ENCODE measurements at places on chromosomes 2 and 18. TPM values are rescaled to one million over a fixed set of nuclear protein-coding genes. Genes with fewer than 3 reads are reported as not detected.

CHRNG gene
- polyA plus RNA-seq: not detected

IL1RL2 gene
- polyA plus RNA-seq: not detected

TDRD15 gene
- polyA plus RNA-seq: not detected

CDK5R2 gene
- not detected for polyA plus RNA-seq

POU3F3 gene
- not detected for polyA plus RNA-seq

LINC00305 gene
- not detected for polyA plus RNA-seq

PPP1R1C gene
- polyA plus RNA-seq: not detected

SERPINB5 gene
- not detected for polyA plus RNA-seq

TMEFF2 gene
- polyA plus RNA-seq: not detected

LGALSL gene
- 0.22 TPM for polyA plus RNA-seq

DUSP2 gene
- 48.4 TPM for polyA plus RNA-seq

L3MBTL4 gene
- 1.2 TPM for polyA plus RNA-seq

SOWAHC gene
- 1.1 TPM for polyA plus RNA-seq

ZEB2 gene
- polyA plus RNA-seq: 76.8 TPM

ALPI gene
- not detected for polyA plus RNA-seq

SCYGR4 gene
- polyA plus RNA-seq: not detected

LDLRAD4 gene
- polyA plus RNA-seq: 15.4 TPM

TBC1D8 gene
- 16.1 TPM for polyA plus RNA-seq

UGT1A5 gene
- polyA plus RNA-seq: not detected

HOXD13 gene
- polyA plus RNA-seq: not detected

WDPCP gene
- 3.7 TPM for polyA plus RNA-seq

NDC80 gene
- polyA plus RNA-seq: not detected

NCKAP5 gene
- not detected for polyA plus RNA-seq

RFX8 gene
- polyA plus RNA-seq: not detected

PLB1 gene
- 20.2 TPM for polyA plus RNA-seq

FAM117B gene
- polyA plus RNA-seq: 4.6 TPM

CNRIP1 gene
- 0.09 TPM for polyA plus RNA-seq

RAPGEF4 gene
- polyA plus RNA-seq: not detected

ERFE gene
- polyA plus RNA-seq: not detected

ALK gene
- not detected for polyA plus RNA-seq

DARS1 gene
- polyA plus RNA-seq: 7.9 TPM

MLPH gene
- not detected for polyA plus RNA-seq

DSC2 gene
- polyA plus RNA-seq: 3.2 TPM

CYS1 gene
- polyA plus RNA-seq: not detected

C2orf78 gene
- not detected for polyA plus RNA-seq

TNFRSF11A gene
- 0.05 TPM for polyA plus RNA-seq

FSIP2 gene
- not detected for polyA plus RNA-seq

RIOK3 gene
- 62.2 TPM for polyA plus RNA-seq

All from CD14-positive monocyte (primary cell).